ENCODE measurements at places on chromosomes 3 and 15.
A peak's percentile ranks its signal among the peaks of the same experiment; 100 is the strongest.

DNA sequence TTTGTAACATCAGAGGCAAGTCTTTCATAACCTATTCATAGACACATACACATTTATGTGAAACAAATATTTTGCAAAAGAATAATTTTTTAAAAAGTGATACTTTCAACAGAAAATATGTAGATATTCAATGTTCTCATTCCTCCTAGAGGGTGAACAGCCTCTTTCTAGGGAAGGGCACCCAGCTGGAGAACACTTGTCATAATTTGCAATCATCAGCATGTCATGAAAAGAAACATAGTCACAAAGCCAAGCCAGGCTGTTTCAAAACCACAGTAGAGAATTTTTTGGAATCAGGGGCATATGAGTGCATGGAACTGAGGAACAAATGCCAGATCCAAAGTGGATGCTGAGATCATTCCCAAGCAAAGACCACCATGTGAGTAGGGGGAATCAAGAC, 406.9 kb upstream of the ADAMTS9 start:
- DNase-seq, result no peak

GRCh38 chr3:191484461-191484860, 23.5 kb downstream of the PYDC2 start:
- no peak for DNase-seq

DNA sequence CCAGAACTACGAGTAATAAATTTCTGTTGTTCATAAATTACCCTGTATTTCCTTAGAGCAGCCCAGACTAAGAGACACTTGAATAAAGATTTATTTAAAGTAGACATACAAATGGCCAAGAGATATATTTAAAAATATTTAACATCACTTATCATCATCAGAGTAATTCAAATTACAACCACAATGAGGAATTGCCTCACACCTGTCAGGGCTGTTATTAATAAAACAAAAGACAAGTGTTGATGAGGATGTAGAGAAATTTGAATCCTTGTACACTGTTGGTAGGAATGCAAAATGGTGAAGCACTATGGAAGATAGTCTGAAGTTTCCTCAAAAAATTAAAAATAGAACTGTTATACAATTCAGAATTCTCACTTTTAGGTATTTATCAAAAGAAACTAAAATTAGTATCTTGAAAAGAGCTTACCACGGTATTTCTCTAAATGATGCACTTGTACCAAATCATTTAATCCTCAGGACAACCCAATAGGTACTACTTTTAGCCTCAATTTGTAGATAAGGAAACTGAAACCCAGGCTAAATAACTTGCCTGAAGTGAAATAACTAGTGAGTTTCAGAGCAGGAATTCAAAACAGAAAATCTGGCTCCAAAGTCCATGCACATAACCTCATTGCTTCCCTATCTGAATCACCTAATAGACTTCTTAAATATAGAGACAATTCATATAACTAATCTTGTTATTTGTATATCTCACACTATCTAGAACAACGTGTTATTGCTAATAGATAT, 69.4 kb downstream of the ZBTB20 start:
- DNase-seq, result no peak

DNA sequence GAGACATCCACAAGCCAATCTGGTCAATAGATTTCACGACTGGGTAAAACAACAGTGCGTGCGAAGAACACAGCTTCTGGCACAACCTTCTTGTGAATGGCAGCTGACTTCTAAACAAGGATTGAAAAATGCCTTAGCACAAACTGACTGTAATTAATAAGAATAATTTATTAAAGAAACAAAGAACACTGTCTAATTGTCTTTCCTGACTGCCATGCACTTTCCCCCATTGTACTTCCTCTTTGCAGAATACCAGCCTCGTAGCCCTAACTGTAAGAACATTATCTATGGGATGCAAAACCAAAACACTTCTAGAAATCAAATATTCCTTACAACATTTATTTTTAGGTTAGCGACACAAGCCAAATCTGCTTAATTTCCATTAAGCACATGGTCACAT, 6.5 kb downstream of the FOXP1 start:
- DNase-seq, result no peak

- DNase-seq, result no peak
Measured at GRCh38 chr15:67125589-67126502, 60.4 kb downstream of the SMAD3 start.

GRCh38 chr3:58167431-58168351, 43.1 kb downstream of the DNASE1L3 start:
- peak; percentile 42 for DNase-seq

- no peak for DNase-seq
Measured at GRCh38 chr15:81330366-81331090, 6.6 kb upstream of the STARD5 start.

DNA sequence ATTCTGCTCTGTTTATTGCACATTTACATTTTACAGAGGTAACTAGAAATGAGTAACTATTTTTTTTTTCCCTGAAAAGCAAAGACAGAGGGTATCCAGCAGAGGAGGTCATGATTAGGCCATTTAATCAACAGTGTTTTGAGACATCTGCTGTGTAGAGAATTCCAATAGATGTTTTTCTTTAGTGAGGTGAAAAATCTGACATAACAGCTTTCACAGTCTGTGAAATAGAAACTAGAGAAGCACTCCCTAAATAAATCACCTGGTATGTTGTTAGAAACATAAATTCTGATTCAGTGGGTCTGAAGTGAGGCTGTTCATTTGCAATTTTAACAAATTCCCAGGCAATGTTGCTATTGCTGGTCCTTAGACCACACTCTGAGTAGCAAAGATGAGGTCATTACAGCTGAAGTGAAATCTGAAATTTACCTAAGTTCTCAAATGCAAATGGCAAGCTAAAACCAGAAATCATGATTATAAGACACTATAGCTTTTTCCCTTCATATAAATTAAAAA, 329.2 kb upstream of the LRRC3B start:
- DNase-seq, result no peak

GRCh38 chr3:165797551-165797950, 39.7 kb downstream of the BCHE start:
- DNase-seq, result no peak

GRCh38 chr15:43889042-43889441, 62.2 kb downstream of the WDR76 start:
- DNase-seq, result no peak

DNA sequence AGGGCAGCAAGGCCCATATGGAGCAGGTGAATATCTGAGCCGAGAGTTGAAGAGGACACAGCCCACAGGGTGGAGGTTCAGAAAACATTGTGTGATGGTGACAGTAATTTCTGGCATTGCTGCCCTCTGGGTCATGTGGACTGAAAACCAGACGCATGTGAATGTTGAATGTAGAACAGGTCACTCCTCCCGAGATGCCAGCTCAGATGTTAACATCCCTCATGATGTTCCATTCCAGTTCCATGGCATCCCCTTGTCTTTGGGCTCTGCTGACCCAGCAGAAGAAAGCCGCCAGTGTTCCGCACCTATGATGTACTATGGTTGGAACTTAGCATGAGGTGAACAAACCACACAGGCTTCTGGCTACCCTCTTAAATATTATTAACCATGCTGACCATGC, 110.7 kb upstream of the CTDSPL start:
- no peak for DNase-seq

DNA sequence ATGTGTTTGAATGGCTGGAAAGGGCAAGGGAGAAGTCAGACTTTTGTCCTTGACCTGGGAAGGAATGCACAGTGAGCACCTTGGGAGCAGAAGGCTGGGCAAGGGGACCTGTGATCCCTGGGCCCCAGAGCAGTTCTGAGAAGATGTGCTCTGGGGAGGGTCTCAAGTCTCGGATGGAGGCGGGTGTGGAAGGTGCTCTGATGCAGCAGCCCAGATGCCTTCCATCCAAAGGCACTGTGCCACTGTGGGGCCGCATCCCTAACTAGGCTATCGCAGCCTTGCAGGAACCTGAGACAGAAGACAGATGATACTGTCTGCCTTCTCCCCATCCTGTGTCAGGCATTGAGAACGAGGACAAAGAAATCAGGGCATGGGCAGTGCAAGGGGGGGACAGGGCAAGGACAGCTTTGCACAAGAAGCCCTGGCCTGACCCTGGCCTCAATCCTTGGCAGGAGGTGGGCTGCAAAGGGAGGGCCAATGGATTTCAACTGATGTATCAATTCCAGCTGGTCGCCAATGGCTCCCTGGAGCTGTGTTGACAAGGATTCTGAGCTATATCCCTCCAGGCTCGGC, 14.6 kb upstream of the PRKCD start:
- DNase-seq, result no peak
